ENCODE measurements at places on chromosomes 4 and X.

DNA sequence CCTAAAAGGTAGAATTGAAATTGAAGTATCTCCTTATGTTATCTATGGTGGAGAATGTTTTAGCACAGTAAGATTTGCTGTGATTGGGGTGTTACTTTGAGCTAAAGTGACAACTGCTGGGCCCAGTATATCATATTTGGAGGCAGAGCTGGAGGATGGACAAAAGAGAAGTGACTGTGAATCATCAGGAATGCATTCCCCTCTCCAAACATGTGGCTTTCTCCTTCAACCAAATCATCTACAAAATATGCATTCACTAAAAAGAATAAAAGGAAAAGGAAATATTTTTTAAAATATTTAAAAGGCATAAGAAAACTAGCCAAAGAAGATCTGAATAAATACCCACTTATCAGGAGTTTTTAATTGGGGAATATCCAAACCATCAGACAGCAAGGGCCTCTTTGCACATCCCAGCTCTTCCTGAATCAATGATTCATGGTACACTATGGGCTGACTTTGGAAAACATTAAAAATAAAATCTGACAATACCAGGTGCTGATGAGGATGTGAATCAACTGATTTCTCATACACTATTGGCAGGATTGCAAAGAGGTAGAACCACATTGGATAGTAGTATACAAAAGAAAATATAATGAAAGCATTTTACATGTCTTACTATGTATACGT, 671.7 kb upstream of the NR3C2 start:
- DNase-seq, result no peak

DNA sequence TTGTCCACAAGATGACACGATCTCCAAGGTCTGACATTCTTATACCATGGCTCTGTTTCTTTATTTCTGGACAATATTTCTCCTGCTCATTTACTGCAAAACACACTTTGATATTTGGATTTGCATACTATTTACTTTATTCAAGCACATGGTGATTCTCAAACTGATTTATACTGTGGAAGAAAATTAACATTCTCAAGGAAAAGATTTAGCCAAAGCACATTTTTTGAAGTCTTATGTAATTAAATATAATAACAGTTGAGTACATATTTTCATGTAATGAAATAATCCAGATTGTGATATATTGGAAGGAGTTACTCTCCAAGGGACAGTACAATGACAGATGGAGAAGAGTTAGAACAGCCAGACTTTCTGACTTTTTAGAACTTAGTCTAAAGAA, 155.8 kb upstream of the CT83 start:
- no peak for DNase-seq

DNA sequence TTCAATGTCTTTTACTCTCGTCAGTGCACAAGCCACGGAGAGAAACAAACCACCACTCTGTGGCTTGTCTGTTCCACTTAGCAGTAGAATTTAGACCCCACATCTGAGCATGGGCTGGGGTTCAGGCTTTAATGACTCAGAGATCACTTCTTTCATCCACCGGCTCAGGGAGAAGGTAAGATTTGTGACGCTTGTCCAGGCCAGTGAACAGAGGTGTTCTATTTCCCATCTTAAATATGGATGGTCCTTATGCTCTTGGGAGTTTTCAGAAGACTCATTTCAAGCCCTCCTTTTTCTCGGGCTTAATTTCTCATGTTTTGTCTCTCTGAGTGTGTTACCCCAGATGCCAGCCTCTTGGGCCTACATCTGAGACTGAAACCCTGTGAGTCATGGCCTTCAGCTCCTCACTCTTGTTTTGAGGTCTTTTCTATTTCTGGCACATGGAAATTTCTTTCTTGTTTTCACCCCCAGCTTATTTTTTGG, 127.4 kb upstream of the SFRP2 start:
- DNase-seq, result no peak

GRCh38 chr4:7485096-7485495, 50.4 kb upstream of the PSAPL1 start:
- DNase-seq, result no peak

GRCh38 chr4:185019456-185020292, 1.4 kb downstream of the HELT start:
- DNase-seq, result no peak

DNA sequence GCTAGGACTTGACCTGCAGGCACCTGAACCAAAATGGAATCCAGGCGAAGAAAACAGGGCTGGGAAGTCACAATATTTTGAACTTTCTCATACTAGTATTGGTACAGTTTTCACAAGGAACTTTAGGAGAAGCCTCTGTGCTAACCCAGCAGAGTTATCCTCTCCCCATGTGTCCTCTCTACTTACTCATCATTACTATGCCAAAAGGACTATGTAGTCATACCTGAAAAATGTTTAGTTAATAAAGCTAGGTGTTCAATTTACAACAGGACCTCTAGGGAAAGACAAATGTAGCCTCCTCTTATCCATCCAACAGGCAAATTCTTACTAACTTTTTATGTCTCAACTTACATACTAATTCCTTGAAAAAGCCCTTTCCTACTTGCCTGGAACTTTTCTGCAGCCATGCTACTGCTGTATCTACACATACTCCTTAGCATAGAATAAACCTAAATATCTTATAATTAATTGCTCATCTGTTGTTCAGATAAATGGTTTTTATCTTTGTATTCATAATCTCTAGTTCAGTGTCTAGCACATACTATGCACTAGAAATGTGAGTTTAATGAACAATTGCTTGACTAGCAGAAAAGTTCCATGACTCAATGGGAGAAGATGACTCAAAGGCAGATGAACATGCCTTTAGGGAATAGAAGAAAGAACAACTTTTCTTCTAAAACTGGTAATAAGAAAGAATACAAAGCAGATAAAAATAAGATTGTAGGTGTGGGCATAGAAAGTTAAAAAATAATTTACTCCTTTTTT, 215.5 kb upstream of the VEGFC start:
- no peak for DNase-seq

GRCh38 chr4:38634047-38634759, 29.8 kb upstream of the KLF3 start:
- DNase-seq, result no peak

DNA sequence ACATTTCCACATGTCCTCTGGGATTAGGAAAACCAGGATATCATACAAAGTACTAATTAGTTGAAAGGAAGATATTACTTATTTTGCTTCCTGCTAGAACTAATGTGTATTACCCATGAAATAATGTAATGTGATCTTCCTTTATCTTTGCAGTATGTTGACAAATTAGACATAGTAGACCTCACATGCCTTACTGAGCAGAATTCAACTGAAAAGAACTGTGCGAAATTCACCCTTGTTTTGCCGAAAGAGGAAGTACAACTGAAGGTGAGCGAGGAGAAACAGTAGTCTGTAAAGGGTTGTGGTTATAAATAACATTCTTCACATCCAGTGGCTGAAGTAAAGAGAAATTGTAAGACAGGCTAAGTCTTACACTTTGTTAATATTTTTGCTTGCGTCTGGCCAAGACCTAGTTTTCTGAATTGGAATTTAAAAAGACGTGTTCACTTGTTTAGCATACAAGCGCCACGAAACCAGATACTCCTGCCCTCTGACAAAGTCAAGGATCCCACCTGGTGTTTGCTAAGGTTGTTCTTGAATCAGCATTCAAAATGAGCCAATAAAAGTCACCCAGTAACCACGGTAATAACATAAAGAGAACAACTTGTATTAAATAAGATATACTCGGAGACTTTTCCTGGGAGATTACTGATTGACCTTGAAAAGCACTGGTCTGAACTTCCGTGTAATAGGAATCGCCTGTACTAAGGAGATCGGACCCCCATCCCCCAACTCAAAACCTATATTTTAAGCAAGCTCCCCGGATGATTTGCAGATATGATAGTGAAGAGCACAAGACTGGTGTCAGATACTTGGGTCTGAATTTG, 16.9 kb downstream of the STAP1 start:
- no peak for DNase-seq

Measured in NCI-H2081 treated with DMSO at 0.1 percent for 48 hours (cell line).